ENCODE measurements at places on chromosomes 16 and 17.

- no peak for DNase-seq
Observed at GRCh38 chr17:46832331-46832821, 13.9 kb upstream of the WNT3 start.

- peak; percentile 36 for DNase-seq
Observed at GRCh38 chr16:87713451-87714229, 52.1 kb downstream of the KLHDC4 start.

DNA sequence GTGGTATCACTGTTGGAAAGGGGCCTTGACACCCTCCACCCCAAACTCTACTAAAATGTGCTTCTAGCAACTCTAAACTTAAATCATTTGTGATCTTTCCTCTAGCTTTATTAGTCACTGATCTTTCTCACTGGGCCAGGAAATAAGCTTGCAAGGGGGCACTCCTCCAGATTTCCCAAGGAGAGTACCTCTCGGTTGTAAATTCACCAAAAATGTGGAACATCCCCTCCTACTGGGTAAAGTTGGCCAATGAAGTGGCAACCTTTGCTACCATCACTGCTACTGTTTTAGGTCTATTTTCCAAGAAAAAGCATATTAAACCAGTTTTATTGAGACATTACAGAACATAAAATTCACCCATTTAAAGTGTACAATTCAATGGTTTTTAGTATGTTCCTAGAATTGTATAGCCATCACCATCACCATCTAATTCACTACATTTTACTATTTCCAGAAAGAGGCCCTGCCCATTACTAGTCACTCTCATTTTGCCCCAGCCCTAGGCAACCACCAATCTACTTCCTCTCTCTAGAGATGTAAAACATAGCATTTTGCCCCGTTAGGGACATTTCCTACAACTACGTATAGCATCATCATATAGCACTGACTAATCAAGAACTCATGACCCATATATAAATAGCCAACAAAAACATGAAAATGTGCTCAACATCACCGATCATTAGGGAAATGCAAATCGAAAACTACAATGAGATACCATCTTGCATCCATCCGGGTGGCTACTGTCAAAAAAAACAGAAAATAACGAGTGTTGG lies 44.6 kb upstream of the ADCY9 start:
- DNase-seq = no peak

GRCh38 chr16:47492428-47493377 lies 31.6 kb downstream of the PHKB start:
- no peak for DNase-seq

DNA sequence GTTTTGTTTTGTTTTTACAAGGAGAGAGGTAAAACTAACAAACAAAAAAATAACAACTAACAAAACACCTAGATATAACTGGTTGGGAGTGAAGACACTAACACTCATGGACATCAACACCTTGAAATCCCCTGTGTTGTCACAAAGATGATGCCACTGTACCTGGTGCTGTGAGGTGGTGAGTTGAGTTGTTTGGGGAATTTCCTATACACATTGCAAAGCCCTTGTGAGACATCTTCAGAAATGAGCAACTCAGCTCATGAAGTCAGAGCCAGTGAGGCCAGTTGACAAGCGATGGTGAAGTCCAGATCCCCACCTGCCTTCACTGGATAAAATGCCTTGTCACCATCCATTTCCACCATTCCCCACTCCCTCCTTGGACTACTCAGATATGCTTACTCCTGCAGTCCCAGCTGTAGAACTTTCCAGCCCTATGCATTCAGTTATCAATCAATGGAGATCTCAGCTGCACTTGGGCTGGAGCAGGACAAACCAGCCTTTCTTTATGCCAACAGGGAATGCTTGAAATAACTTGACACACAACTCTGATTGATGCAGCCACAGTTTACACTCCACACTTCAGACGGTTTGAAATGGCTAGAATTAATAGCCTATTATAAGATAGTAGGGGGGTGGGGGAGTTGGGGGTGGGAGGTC lies 22.2 kb downstream of the ANKFN1 start:
- DNase-seq = no peak
